ENCODE measurements at places on chromosomes 12 and 14. TPM values are rescaled to one million over a fixed set of nuclear protein-coding genes. Genes with fewer than 3 reads are reported as not detected.

GRCh38 chr12:20199780-20200179 is 168.6 kb upstream of the PDE3A start:
- DNase-seq: no peak
- no peak overlapping the region for H3K27ac ChIP-seq
- no peaks in the 10 kb centered on the region for H3K27me3 ChIP-seq
- no peaks in the 10 kb centered on the region for H3K36me3 ChIP-seq
- H3K4me3 ChIP-seq: no peak overlapping the region

- peak overlapping the region; percentile 8 for H3K27ac ChIP-seq
- peak overlapping the region; percentile 11 for H3K4me3 ChIP-seq
- H3K36me3 ChIP-seq: no peaks in the 10 kb centered on the region
- H3K27me3 ChIP-seq: no peaks in the 10 kb centered on the region
- DNase-seq: no peak
These were observed 1.8 kb downstream of the DCN start for GRCh38 chr12:91180582-91181395.

DNA sequence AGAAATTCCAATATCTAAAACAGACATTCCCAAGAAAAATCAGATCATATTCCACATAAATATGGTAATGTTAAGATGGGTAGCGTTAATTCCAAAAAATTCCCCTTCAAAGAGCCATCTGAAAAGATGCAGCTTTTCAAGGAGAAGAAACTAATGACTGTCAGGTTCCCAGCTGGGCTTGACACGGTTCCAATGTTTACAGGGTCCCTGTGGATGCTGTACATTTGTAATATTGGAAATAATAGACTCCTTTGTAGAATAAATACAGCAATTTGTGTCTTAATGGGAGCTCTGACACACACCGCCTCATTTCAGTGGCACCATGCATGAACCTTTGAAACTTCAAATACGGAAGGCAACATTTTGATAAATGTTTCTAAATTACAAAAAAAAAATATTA is 140.6 kb downstream of the ITPR2 start:
- no peak overlapping the region for H3K4me3 ChIP-seq
- no peaks in the 10 kb centered on the region for H3K36me3 ChIP-seq
- DNase-seq: no peak
- no peaks in the 10 kb centered on the region for H3K4me1 ChIP-seq
- H3K27ac ChIP-seq: no peak overlapping the region
- H3K27me3 ChIP-seq: no peaks in the 10 kb centered on the region

DNA sequence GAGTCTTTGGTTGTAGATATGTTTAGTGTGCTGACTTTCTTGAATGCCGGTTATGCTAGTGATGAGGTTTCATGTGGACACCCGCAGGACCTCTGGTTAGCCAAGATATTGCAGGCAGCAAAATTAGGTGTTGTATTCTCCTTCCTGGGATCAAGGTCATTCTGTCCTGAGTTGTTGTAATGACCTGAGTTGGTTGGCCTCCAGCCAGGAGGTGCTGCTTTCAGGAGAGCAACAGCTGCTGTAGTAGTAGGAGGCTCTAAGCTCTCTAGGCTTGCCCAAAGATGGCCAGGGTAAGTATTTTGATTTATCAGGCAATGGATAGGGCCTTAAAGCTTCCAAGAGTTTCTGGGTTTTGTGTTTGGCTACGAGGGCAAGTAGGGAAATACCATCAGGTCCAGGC is 56.0 kb upstream of the BDKRB2 start:
- no peak overlapping the region for H3K27ac ChIP-seq
- no peak overlapping the region for H3K4me3 ChIP-seq
- DNase-seq: no peak
- H3K27me3 ChIP-seq: no peaks in the 10 kb centered on the region
- no peaks in the 10 kb centered on the region for H3K4me1 ChIP-seq

- H3K36me3 ChIP-seq: no peaks in the 10 kb centered on the region
- H3K27me3 ChIP-seq: no peaks in the 10 kb centered on the region
- DNase-seq: no peak
- H3K27ac ChIP-seq: no peak overlapping the region
- H3K4me3 ChIP-seq: no peak overlapping the region
- no peaks in the 10 kb centered on the region for H3K4me1 ChIP-seq
These were observed 8.6 kb upstream of the CCDC196 start for GRCh38 chr14:66477567-66477966.

DNA sequence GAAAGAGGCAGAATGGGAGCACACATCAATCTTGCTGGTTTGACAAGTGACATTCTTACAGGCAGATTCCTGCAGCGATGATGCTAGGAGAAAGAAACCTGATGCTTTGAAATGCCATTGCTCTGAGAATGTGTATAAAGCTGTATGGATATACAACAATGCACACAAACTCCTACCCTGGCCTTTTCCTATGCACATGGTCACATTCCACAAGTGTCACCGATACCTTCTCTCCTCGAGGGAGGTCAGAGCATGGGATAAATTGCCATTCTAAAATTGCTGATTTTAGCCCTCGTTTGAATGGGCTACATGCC is 11.9 kb downstream of the FGF6 start:
- H3K4me1 ChIP-seq: no peaks in the 10 kb centered on the region
- no peaks in the 10 kb centered on the region for H3K36me3 ChIP-seq
- no peak overlapping the region for H3K4me3 ChIP-seq
- no peak overlapping the region for H3K27ac ChIP-seq

GRCh38 chr12:68199127-68199526 is 26.5 kb downstream of the IL26 start:
- no peaks in the 10 kb centered on the region for H3K4me1 ChIP-seq
- DNase-seq: no peak
- H3K36me3 ChIP-seq: no peaks in the 10 kb centered on the region

DNA sequence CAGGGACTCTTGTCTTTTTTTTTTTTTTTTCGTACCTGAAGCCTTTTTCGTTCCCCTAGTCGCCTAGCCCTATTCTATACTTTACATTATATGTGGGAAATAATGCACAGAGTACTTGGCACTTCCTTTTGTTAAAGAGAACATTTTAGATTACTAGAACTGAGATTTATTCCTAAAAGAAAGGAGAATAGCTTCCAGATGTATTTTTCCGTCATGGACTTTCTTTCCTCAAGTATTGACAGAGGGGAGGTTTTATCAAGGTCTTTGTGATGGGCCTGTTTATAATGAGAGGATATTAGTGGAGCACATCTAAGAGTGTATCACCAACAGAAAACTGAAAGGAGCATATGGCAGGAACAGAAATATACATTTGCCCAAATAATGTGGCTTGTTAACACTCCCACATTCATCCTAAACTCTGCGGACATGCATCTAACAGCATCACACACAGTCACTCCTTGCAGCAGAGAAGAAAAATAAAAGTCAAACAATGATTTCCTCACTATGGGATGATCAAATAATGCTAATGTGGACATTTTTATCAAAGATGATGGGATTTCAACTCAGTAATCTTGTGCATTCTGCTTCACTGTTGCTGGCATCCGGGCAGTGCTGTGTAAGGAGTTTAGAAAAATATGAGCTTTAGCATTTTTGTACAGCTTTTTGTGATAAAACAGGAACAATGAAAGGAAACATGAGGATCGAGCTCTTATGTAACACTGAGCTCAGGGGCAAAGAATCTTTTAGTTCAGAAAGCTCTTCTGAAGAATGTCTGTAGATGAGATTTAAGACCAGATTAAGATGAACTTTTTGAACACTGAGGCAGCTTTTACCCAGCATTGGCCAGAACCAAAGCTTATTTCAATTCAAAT is 183.1 kb downstream of the EGLN3 start:
- no peaks in the 10 kb centered on the region for H3K36me3 ChIP-seq
- no peak overlapping the region for H3K4me3 ChIP-seq
- DNase-seq: no peak
- H3K4me1 ChIP-seq: no peaks in the 10 kb centered on the region

DNA sequence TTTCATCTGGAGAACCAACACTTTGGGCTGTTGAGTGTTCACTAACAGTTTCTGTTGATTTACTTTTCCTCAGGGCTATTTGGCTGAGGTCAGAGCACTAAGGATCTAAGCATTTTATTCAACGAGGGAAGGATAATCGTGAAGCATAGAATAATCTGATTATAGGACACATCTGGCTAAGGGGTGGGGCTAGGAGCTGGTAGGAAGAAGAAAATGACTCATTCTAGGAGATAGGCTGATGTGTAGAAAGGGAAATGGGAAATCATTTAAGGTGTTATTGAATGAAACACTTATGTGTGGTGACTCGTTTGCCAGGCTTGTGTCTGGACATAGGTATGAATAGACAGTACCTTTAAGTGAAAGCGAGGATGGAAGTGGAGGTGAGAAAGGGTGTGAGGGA is 167.2 kb downstream of the ETNK1 start:
- no peak overlapping the region for H3K27ac ChIP-seq
- no peaks in the 10 kb centered on the region for H3K27me3 ChIP-seq
- no peak for DNase-seq
- no peaks in the 10 kb centered on the region for H3K36me3 ChIP-seq

- no peaks in the 10 kb centered on the region for H3K36me3 ChIP-seq
- H3K4me3 ChIP-seq: no peak overlapping the region
- no peaks in the 10 kb centered on the region for H3K4me1 ChIP-seq
- DNase-seq: no peak
- no peaks in the 10 kb centered on the region for H3K27me3 ChIP-seq
These were observed 23.7 kb upstream of the TDRD9 start for GRCh38 chr14:103904493-103905107.

GDF3 gene
- total RNA-seq: not detected

TAMALIN gene
- 38.6 TPM for total RNA-seq

XRCC3 gene
- 24.7 TPM for total RNA-seq
